CD8-positive, alpha-beta T cell (primary cell): ENCODE measurements at places on chromosomes 12 and 14.

DNA sequence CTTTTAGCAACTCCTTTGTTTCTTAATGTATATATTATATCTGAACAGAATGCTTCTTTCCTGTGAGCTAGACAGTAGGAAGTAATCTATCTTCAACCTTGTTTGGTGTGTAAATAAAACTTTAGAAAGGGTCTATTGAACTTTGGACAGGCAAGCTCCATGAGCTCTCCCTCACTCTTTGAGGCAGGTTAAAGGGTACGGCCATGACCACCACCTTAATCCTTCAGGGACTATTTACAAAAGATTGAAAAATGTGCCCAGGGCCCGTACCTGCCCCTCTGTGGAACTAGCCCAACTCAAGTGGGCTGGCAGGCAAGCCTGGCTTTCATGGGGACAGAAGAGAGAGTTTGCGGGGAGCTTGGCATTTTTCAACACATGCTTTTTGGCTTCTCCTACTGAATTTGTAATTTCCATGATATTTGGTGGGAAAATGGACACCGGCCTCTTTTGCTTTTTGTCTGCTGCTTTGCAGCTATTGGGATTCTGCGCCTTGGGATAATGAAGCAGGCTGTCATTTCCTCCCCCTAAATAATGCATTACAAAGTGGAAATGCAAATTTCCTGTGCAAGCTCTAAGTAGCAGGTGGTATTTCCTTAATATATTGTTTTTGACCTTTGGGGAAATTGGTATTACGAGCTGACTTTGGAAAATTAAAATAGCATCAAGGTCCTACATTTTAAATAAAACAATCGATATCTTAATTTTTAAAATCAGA is 106.0 kb downstream of the HMGA2 start:
- DNase-seq, result no peak

DNA sequence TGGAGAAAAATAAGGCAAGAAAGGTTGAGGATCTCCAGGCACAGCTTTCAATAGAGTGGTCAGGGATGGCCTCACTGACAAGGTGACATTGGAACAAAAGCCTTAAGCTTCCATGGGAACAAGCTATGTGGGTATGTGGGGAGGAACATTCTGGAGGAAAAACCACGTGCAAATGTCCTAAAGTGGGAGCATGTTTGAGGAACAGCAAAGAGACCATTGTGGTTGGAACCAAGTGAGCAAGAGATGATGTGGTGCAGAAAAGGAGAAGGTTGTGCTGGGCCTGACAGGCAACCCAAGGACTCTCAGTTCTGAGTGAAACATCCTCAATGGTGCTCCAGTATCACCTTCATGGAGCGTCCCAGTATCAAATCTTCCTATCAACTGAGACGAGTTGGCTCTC is 184.0 kb downstream of the CAND1 start:
- no peak for DNase-seq

- no peak for DNase-seq
Observed at GRCh38 chr12:104600790-104601739, 144.3 kb downstream of the CHST11 start.

DNA sequence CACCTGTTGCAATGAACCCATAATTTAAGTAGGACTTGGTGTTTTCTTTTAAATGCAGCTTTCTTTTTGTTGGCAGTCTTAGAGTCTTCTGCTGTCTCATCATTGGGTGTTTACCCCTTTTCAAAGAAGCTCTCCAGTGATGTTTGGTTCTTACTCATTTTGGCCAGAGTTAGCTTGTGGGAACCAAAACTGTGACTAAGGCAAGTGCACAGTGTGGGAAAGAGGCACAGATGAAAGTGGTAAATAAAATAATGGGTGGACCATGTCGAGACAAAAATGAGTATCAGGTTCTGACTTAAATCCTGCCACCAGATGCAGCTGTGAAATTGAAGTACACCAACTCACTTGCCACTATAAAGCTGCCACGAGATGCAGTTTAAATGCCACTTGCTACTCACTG is 615.4 kb upstream of the MIS18BP1 start:
- no peak for DNase-seq

DNA sequence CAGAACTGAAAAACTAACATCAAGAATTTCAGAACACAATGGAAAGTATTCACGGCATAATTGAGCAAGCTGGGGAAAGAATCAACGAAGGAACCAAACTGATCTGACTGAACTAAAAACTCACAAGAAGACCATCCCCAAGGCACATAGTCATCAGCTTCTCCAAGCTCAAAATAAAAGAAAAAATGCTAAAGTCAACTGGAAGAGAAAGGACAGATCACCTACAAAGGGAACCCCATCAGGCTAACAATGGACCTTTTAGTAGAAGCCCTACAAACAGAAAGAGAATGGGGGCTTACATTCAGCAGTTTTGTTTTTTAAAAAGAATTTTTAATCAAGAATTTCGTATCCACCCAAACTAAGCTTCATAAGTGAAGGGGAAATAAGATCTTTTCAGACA is 11.7 kb downstream of the TAS2R50 start:
- DNase-seq, result no peak

- DNase-seq, result no peak
Observed at GRCh38 chr12:131420867-131421447, 289.9 kb upstream of the SFSWAP start.

GRCh38 chr14:42602336-42602845 is 995.7 kb downstream of the LRFN5 start:
- no peak for DNase-seq

GRCh38 chr12:73124480-73124879 is 852.3 kb downstream of the TRHDE start:
- no peak for DNase-seq

DNA sequence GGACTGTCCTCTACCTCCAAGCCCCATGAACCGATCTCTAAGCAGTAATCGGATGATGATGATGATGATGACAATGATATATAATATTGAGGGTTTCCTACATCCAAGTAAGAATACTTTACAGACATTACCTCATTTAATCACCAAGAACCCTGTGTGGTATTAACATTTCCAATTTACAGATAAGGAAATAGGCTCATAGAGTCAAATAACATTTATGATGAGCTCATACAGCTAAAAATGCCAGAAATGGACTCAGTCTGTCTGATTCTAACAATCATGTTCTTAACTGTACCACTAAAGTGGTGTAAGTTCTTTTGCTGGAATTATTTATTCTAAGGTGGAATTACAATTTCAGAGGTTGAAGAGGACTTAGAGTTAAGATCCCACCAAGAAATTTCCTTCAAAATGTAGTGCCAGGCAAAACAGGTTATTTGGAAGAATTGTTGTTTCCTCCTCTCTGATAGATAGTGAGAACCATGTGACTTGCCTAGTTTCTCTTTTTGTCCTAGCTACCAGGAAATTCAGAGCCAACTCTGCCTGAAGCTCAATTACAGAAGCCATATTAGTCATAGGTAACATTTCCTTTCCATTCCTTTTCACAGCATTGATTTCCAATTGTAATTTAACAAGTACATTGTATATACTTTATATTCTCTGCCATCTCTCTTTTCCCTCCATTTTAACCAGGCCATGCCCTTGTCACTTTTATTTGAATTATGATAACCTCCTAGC is 23.8 kb upstream of the CCDC175 start:
- no peak for DNase-seq

- DNase-seq, result no peak
Observed at GRCh38 chr12:11875414-11875935, 195.3 kb upstream of the BCL2L14 start.

- no peak for DNase-seq
Observed at GRCh38 chr12:28517101-28517500, 326.8 kb downstream of the CCDC91 start.

DNA sequence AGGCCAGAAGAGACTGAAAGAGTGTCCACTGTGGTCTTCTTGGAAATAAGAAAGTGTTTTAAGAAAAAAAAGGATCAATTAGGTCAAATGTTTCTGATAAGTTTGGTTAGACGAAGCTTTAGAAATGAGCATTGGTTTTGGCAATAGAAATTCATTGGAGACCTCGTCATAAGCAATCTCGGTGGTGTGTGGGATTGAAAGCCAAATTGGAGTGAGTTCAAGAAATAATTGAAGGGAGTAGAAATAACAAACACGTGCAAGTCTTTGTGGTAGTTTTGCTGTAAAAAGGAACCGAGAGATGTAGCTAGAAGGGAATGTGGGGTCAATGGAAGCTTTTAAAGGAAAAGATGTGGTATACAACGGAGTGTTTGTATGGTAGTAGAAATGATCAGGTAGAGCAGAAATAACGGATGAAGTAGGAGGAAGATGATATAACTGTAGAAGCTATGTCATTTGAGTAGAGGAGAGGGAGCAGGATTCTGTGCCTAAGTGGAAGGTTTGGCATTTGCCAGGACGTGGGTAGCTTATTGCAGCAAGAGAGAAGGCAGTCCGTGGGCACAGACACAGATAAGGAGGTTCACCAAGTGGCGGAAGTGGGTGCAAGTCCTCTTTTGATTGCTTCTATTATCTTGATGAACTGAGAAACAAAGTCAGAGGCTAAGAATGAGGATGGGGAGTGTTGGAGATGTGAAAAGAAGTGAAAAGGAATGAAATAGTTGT is 146.2 kb downstream of the DACT1 start:
- DNase-seq, result no peak

- no peak for DNase-seq
Observed at GRCh38 chr14:63345826-63346225, 27.1 kb upstream of the GPHB5 start.

GRCh38 chr14:67703997-67704396 is 2.3 kb downstream of the RDH12 start:
- DNase-seq, result no peak

GRCh38 chr14:68749487-68750475 is 43.1 kb downstream of the ZFP36L1 start:
- DNase-seq, result no peak

DNA sequence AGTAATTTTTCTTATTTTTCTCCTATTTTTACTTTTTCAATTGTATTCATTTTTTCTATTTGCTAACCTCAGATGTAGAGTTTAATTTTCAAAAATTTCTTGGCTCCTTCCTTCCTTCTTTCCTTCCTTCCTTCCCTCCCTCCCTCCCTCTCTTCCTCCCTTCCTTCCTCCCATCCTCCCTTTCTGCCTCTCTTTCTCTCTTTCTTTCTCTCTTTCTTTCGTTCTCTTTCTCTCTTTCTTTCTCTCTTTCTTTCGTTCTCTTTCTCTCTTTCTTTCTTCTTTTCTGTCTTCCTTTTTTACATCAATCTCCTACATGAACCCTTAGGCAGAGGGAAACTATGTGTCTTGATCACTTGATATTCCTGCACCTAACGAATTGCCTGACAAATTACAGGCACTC is 12.4 kb upstream of the GYS2 start:
- no peak for DNase-seq

GRCh38 chr12:112524676-112525425 is 106.1 kb downstream of the PTPN11 start:
- DNase-seq, result no peak

DNA sequence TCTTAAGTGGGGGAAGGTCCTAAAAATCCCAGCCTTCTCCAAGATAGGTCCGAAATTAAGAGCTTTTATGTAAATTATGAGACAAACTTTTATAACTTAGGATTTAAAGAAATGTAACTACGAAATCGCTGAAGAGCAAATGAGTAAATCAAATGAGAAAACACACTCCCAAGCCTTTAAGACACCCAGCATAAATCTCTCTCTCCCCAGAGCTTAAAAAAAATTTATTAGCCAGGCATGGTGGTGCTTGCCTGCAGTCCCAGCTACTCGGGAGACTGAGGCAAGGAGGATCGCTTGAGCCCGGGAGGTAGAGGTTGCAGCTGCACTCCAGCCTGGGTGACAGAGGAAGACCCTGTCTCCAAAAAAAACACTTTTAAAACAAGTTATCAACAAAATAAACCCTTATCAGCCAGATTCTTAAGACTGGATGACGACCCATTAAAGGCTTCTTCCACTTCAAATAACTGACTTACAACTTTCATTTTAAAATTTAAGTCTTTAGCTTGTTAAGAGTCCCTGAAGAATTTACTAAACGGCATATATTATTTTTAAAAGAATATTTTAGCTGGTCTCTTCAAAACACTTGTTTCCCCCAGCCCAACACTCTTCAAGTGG is 3.2 kb downstream of the PTGES3 start:
- DNase-seq, result no peak

DNA sequence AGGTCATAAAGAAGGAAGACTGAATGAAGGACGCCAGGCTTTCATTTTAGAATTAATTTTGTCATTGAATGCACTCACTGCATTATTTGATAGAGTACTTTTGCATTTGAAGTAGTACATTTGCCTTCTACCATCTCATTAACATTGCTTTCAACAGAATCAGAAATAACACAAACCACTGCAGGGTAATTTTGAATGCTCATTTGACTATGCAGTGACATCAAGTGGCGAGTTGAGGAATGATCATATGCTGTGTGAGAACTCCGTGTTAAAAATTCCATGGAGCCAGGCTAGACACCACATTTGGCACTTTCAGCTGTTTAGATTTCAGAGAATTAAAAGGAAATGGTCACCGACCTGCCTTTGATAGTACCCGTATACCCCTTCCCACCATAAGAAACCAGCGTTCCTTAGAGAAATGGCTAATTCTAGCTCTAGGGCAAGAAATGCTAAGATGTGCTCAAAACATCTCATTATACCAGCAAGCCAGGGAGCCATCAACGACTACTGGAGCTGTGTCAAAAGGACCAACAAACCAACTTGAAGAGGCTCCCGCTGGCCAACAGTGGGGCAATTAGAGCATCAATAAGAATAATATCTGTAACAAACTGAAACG is 16.5 kb downstream of the HEBP1 start:
- no peak for DNase-seq

DNA sequence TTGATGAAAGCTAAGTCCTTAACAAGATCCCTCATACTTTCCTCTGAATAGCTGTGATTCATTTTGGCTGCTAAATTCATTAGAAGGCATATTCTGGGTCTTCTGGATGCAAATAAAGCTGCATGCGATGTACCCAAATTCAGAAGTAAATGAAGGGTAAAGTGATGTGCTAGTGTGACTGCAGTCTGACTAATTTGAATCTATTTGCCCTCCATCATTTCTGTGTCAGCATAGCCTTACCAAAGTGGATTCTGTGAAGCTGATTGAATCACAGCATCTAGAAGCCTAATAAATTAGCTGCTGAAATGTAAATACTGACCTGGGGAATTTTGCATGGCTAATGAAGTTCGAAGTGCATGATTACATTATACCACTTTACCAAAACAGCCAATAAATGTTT is 162.2 kb downstream of the TPH2 start:
- no peak for DNase-seq

- no peak for DNase-seq
Observed at GRCh38 chr12:12719496-12719895, 2.3 kb downstream of the CDKN1B start.

DNA sequence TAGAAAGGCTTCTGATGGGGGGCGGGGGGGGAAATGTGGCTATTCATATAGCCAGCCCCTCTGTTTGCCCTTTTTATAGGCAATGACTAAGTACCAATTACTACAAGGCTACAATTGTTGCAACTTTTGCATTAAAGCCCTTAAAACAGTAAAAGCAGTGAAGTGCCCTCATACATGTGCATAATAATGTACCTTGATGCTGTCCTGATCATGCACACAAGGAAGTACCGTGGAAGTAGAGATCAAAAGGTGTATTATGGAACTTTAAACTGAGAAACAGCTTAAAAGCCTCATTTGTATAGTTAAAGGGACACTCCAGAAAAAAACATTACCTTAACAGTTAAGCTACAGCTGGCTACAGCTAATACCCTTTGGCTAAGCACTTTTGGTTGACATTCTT is 111.8 kb downstream of the PLEKHG7 start:
- DNase-seq, result no peak
